Ovary (tissue), 10 donors: ENCODE measurements at places on chromosomes 4 and X. TPM values are rescaled to one million over a fixed set of nuclear protein-coding genes. Genes with fewer than 3 reads are reported as not detected.
A peak's percentile ranks its signal among the peaks of the same experiment; 100 is the strongest.

DNA sequence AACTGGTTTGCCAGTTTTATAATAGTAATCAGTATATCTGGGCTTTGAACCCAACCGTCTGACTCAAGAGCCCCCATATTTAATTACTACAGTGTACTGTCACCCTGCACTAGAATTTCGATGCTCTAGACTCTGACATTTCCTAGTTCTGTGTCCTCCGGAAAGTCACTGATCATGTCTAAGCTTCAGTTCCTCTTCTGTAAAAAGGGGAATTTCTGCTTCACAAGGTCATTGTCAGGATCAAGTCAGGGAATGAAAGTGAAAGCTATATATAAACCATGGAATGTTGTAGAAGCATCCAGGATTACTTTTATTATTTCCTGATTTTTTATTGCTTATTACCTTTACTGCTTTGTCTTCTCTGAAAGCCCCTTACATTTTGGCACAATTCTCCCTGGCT is 4.0 kb upstream of the KCNIP4 start:
- no peak for DNase-seq

DNA sequence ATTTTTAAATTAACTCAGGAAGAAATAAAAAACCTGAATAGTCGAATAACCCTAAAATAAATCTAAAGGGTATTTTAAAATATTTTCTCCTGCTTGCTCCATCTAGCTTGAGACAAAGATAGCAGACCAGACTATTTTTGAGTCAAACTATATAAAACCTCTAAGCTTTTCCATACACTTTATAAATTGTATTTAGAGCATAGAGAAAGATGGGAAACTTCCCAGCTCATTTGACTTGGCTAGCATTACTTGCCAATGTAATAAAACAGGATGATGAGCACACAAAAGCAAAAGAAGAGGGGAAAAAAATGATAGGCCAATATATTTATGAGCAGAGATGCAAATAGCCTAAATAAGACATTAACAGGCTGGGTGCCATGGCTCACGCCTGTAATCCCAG is 117.1 kb downstream of the ANAPC4 start:
- no peak for DNase-seq

DNA sequence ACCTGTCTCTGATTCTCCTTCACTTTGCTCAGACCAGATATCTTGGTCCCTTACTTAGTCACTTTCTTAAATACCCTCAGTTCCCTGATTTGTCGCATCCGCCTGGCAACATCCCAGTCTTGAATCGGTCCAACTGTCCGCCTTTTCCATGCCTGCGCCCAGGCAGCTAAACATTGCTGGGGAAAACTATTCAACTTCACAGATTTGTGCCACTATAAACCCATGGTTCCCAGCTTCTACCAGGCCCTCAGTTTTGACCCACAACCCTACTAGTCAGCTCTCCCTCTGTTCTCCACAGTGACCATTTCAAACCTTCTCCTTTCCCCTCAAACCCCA is 451 bp upstream of the FGD1 start:
- no peak for DNase-seq

GRCh38 chr4:137881641-137882040 is 349.3 kb upstream of the PCDH18 start:
- no peak for DNase-seq

- no peak for DNase-seq
These were observed 23.5 kb upstream of the GALNT7 start for GRCh38 chr4:173145131-173145530.

- DNase-seq: no peak
These were observed 9.0 kb downstream of the TAB3 start for GRCh38 chrX:30880058-30880457.

DNA sequence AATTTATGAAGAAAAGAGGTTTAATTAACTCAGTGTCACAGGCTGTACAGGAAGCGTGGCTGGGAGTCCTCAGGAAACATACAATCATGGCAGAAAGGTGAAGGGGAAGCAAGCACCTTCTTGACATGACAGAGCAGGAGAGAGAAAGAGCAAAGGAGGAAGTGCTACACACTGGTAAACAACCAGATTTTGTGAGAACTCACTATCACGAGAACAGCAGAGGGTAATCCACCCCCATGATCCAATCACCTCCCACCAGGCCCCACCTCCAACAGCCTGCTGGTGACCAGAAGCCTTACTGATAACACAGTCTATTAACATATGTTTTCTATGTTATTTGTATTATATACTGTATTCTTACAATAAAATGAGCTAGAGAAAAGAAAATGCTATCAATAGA is 254.8 kb downstream of the PCDH10 start:
- no peak for DNase-seq

GRCh38 chr4:40916880-40917279 is 167.1 kb downstream of the NSUN7 start:
- peak; percentile 35 for DNase-seq

GRCh38 chr4:36243355-36244256 is 708 bp downstream of the ARAP2 start:
- DNase-seq: peak; percentile 35

GRCh38 chrX:103356130-103356798 is at the start of gene TCEAL9:
Gene TCEAL9 (plus strand): TSS chrX:103356506. CDS start chrX:103357685, 1,179 bp downstream.
- peak; percentile 87 for DNase-seq

DNA sequence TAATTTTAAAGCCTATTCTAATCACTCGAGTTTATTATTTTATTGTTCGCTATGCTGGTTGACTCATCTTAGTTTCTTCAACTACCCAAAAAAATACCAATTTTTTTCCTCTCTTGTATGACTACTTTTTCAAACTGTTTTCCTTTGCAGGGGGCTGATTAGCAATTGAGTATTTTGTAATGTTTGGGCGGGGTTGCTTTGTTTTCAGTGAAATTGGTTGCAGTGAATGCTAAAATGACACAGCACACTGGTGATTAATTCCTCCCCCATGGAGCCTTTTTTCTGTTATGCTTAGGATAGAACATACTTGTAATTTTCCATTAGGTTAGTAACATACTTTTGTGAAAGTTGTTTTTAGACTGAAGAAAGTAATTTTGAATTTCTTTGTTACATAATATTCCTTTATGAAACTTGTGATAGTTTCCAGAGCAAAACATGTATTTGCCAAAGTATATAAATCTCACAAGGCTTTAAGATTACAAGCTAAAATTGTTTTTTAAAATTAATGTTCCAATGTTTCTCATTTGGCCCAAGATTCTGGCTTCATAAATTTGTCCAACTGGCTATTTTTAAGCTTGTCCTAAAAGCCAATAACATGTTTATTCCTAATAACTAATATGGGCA is 120.4 kb downstream of the CHIC1 start:
- DNase-seq: no peak

DNA sequence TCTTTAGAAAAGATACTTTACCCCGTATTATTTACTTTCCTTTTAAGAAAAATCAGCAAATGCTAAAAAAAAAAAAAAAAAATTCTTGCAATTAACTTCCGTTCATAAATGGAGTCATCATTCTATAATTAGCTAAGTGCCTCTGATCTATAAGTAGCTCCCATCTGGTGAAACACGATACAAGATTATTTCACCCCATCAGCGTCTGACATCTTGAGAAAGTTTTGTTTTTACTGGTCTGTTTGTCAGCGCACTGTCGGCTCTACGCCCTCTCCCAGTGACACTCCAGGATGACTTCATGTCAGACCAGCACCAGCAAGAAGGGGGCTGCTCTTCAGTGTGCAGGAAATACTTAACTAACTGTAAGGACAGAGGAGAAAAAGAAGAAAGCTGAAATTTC is 108.3 kb downstream of the AFAP1 start:
- no peak for DNase-seq

GRCh38 chr4:84962102-84962501 is 4.4 kb downstream of the WDFY3 start:
- no peak for DNase-seq

- no peak for DNase-seq
These were observed 59.6 kb upstream of the RASSF6 start for GRCh38 chr4:73679836-73680235.

Gene EVC2
- 11.0 TPM for total RNA-seq

Gene KCNE5
- total RNA-seq: not detected

Gene WAS
- total RNA-seq: 3.4 TPM

Gene PABPC1L2B
- not detected for total RNA-seq

Gene NCBP2L
- total RNA-seq: 1.6 TPM

Gene POU3F4
- not detected for total RNA-seq
